ENCODE measurements at places on chromosomes 1 and 21.

DNA sequence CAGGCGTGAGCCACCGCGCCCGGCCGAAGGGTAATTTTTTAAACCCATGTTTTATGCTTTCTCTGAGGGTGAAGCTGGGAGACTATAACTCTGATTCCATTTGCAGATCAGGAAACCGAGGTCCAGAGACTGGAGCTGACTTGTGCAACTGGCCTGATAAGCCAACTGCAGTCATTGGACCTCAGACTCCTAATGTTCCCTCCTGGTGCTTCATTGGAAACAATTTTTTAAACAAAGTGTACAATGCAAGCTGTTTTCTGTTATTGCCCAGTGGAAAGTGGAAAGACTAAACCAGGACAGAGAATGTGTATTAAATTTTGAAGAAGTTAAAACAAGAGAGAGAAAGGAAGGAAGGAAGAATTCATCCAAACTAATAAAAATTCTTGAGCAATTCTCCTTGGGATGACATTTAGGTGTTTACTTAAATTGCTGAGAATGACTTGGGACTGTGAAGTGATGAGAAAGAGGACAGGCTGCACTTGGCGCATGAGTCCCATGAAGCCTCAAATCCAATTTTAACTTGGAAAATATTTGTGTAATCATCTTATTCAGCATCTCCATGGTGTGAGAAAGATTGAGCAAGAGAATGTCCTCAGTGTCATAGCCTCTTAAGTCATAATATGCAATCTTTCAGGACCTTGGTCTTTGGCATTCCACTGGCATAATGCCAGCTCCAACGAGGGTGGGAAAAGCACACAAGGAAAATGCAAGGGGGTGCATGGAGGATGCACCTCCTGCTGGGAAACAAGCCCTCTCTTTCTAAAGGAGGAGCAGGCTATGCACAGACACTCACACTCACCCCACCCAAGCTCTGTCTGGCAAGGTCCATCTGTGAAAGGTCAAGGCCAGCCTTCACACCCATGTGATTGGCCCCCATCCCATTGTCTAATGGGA lies 342.0 kb downstream of the SIPA1L2 start:
- no peak for DNase-seq

- DNase-seq: peak; percentile 65
These were observed 650 bp downstream of the VANGL1 start for GRCh38 chr1:115642168-115643072.

- no peak for DNase-seq
These were observed 206.2 kb downstream of the GREM2 start for GRCh38 chr1:240405751-240406150.

GRCh38 chr1:217076902-217077301 lies 353.7 kb upstream of the ESRRG start:
- DNase-seq: no peak

GRCh38 chr1:200179781-200180160 lies 152.3 kb downstream of the NR5A2 start:
- no peak for DNase-seq

DNA sequence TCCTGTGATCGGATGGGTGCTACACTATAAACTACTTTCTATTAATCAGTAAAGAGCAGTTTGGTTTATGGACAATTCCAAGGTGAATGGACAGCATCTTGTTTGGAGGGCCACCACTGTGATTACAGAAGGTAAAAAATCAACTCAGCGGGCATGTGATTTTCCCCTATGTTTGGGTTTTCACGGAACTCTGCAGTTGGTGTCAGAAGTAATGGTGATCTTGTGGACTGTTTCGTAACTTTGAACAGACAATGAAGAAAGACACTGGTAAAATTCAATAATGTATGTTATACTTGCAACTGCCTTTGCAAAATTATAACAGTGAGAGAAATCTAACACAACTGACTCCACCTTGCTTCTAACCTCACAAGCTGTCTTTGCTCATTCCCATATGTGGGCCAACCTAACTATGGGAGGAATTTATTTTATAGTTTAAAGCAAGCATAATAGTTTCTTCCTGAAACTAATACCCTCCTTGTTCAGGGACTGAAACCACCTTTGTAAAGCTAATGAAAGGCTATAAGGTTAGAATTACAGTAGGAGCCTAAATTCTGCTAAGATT lies 53.2 kb downstream of the TRIM33 start:
- no peak for DNase-seq

DNA sequence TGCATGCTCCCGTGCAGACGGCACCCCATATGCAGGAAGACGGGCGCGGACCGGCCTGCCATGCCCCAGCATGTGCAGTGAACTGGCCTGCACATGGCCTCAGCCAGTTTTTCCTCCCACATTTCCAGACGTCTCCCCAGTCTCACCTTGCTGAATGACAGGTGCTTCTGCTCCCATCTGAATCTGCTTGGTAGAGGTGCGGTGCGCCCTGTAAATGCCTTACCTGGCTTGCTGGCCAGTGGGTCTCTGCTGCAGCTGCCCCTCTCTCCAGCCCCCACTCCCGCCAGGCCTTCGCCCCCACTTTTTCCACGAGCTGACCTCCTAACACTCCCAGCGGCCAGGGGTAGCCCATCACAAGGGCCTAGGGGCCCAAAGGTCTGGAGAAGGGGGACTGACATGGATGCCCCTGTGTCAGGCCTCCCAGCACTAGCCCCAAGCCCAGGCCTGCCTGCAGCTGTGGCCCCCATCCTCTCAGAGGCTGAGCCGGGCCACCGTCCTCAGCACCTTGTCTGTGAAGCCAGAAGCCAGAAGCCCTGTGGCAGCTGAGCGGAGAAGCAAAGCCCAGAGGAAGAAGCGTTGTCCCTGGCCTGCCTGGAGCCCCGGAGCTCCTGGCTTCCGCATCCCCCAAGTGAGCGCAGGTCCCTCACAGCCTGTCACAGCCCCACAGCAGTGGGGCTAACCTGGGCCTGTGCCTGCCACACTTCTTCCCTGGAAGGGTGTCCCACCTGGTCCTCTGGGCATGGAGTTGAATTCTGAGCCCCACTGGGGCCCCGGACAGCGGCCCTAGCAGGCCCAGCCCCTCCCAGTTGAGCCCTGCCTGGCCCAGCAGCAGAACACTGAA lies 3.7 kb upstream of the SLC19A1 start:
- peak; percentile 38 for DNase-seq

DNA sequence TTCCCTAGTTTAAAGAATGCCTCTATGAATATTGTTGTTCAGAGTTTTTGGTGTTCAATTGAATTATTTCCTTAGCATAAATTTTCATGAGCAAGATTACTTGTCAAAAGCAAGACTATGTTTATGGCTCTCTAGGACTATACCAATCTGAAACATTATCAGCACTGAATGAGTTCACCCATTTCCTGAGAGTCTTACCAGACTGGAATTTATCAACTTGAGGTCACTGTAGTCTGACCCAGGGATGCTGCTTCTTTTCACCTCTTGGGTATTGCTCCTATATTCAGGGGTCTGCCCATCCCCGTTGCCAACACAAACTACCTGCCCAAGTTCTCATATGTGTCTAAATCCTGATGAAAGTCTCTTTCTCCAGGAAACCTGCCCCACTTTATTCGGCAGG lies 42.6 kb downstream of the OPTC start:
- no peak for DNase-seq

GRCh38 chr1:205189131-205189530 lies 22.4 kb downstream of the DSTYK start:
- DNase-seq: no peak

Data from right forelimb (tissue), 1 donor.